ENCODE measurements at places on chromosomes 7 and 10.

DNA sequence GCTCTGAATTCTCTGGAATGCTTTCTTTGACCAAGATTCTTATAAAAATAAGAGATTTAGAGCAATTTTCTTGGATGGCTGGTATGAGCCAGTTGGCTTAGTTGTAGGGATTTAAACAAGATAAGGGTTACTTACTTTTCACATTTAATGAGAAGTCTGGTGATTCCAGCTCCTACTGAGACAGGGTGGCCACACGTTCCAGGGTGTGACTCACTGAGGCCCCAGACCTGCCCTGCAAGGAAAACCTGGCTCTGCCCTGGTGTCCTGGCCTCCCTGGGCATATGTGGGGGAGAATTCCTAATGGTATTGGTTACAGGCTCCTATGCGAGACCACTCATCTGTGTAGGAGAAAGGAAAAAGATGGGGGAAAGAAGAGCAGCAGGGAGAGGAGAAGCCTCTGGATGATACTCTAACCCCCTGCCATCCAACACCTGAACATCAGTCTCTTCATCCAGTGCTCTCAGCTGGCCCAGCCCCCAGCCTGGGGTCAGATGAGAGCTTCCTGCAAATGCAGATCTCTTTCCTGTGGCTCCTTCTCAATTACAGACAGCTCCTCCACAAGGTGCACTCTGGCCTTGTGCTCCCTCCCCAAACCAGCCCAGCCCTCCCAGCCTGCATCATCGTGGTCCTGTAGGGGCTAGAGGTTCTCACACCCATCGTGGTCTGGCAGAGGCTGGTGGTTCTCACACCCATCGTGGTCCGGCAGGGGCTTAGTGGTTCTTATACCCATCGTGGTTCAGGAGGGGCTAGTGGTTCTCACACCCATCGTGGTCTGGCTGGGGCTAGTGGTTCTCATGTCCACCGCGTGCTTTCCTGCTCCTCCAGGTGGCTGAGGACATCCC, 139.9 kb downstream of the EGFR start:
- no peak for DNase-seq

DNA sequence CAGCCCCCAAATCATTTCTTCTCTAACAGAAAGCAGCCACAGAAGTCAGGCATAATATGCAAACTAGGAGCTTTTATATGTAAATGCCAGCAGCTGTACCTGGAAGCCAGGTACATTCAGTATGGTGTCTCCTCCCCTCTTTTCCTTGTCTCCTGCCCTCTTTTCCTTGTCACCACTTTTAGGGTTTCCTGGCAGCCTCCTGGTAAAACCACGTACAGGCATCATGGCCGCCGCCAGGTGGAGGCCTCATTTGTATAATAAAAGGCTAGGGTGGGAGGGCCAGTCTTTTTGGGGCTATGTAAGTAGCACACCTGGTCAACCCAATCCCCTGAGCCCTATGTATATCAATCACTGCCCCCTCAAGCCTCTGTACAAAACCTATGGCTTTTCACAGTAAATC, 28.7 kb downstream of the PDZD8 start:
- DNase-seq: no peak

DNA sequence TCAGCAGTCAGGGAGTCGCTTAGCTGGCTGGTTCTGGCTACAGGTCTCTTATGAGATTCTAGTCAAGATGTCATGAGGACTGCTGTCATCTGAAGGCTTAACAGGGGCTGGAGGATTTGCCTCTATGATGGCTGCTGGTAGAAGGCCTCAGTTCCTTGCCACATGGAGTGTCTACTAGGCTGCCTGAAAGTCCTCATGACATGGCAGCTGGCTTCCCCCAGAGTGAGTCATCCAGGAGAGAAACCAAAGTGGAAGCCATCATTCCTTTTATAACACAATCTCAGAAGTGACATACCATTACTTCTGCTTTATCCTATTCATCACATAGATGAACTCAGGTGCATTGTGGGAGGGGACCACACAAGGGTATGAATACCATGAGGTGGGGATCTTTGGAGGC, 75.1 kb downstream of the EXOC6 start:
- no peak for DNase-seq

DNA sequence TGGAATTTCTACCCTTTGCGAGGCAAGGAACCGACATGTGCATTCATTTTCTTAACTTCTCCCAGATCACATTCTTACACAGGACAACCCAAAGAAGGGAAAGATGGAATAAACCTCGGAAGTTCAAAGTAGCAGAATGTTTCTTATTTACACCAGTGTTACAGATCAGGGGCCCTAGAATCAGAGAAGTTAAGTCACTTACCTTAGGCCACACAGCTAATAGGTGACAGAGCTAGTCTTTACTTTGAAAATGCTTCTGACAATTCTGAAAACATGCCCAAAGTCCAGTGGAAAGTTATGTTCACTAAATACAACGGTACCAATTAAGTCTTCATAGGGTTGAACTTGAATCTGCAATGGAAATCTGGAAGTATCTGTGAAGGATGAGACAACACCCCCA, 437.7 kb downstream of the DPP6 start:
- no peak for DNase-seq

GRCh38 chr7:123974326-123974908, 49.4 kb downstream of the SPAM1 start:
- no peak for DNase-seq

- no peak for DNase-seq
These were observed 13.0 kb downstream of the DNTT start for GRCh38 chr10:96317067-96317833.

GRCh38 chr10:26479766-26480492, 41.8 kb downstream of the APBB1IP start:
- no peak for DNase-seq

DNA sequence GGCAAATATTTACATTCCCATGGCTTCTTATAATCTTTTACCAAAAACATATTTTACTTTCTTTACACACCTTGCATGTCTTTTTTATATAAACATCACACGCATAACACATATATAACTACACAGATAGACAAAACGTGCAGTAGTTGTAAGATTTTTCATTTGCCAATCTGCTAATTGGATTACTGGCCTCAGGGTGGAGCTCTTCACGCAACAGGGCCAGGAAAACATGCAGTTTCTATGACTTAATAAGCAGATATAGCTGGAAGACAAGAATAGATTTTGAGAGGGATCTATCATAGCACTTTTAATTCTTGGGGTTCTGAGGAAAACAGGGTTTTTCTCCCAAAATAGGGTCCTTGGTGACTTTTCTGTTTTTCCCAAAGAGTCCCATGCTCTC, 12.7 kb downstream of the ACADSB start:
- no peak for DNase-seq

GRCh38 chr7:24704311-24704710, 53.0 kb downstream of the GSDME start:
- DNase-seq: no peak

DNA sequence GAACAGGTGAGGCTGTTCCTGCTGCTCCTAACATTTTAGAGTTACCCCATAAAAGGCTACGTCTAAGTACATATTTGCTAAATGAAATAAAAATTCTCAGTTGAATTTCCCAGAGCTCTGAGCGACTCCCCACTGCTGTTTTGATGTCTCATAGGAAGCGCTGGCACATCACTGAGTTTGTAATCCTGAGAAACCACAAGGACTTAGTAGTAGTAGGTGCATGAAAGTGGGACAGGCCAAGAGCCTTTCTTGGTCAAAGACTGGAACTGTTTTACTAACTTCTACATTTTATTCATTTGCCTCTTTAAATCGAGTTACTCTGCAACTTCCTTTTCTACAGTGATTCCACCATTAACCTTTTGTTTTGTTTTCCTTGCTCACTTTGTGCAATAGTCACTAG, 85.9 kb downstream of the XPNPEP1 start:
- no peak for DNase-seq

DNA sequence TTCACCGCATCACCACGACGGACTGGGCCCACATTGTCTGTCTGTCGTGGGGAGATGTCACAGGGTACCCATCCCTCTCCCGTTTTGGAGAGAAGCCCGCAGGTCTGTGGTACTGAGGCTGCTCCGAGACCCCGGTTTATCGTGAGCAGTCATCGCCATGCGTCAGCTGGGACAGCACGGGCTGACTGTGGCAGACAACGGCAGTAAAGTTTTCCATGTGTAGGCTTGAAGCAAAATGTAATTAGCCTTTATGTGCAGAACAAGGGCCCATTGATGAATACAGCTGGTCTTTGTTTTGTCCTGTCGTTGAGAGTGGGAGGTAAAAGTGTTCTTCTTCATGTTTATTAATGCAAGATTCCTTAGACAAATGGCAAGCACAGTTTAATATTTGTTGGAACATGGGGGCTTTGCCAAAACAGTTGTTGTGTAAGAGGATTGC, 167.4 kb upstream of the SH2B2 start:
- no peak for DNase-seq

GRCh38 chr7:44261240-44261639, 60.5 kb downstream of the YKT6 start:
- no peak for DNase-seq

DNA sequence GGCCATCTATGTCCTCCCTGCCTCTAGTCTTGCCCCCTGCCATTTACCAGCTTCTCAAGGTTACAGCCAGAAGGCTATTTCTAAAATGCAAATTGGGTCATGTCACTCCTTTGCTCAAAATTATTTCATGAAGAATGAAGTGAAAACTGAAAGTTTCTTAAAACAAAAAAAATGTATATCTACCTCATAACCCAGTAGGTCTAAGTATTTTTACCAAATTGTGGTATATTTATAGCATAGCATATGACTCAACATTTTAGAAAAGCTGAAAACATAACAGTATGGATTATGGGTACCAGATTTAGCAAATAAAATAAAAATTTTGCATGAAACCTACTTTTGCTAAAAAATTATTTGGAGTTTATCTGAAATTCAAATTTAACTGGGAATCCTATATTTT, 78.4 kb downstream of the SLC16A9 start:
- no peak for DNase-seq

- no peak for DNase-seq
These were observed 6.9 kb upstream of the VWDE start for GRCh38 chr7:12410523-12410922.

GRCh38 chr7:54932818-54933543, 85.8 kb upstream of the EGFR start:
- DNase-seq: peak; percentile 16

- no peak for DNase-seq
These were observed 16.7 kb downstream of the LSMEM1 start for GRCh38 chr7:112497481-112497880.

DNA sequence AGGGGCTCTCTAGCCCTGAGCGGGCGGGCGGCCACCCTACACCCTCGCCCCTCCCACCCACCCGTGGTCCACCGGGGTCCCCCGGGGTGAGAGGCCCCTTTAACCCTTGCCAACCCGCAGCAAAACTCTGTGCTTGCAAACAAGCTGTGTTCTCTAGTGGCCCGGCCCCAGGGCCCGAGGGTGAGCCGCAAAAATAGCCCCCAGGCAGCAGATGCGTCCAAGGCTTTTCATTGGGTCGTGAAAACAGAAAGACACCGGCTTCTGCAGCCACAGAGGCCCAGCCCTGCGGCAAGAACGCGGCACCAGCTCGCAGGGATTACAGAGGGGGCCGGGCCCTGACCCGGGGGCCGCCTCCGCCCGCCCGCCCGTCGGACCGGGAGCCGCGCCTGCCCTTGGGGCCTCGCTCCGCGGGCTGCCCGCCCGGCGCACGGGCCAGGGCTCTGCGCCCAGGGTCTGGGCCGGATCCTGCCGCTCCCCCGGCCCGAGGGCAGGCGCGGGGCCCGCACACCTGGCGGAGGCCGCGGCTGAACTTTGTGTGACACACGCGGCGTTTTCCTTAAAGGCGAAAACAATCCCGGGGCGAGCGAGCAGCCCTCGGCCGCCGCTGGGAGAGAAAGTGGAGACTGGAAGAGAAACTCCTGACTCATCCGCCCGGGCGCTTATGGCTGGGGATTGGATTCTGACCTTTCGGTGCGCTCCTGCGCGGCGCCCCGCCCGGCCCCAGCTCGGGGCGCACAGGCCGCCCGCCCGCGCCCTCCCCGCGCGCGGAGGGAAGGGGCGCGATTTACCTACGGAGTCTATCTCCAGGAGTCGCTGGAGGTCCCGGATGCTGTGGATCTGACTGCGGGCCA, 2.8 kb downstream of the PDGFA start:
- peak; percentile 53 for DNase-seq
